ENCODE measurements at places on chromosomes 12 and 14.
A peak's percentile ranks its signal among the peaks of the same experiment; 100 is the strongest.

GRCh38 chr12:3097186-3097804 is 20.1 kb downstream of the TSPAN9 start:
- no peak for DNase-seq

DNA sequence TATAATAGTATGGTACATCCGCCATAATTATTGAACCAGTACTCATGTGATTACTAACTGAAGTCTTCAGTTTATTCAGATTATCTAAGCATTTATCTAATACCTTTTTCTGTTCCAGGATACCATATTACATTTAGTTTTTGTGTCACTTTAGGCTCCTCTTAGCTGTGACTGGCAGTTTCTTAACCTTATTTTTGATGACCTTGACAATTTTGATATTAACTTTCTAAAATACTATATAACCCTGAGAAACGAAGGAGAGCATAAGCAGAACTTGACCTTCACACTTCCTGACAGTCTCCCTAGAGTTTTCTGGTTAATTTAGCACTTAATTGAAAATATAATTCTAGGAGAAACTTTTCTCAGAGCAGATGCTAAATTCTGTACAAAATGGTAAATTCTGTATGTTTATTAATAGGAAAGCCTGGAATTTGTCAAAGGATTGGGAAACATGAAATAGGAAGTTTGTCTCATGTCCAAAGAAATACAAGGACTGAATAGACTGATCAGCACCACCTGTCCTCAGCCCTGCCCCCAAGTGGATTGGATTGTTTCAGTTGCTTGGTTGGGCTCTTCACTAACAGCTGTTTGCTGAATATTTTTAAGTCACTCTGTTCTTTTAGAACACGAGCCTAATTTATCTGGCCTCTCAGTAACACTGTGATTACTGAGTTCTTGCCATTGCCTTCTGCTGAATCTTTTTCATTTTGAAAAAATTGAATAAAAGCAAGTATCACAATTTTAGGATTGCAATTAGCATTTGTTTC is 6.0 kb downstream of the BICDL1 start:
- DNase-seq: no peak

DNA sequence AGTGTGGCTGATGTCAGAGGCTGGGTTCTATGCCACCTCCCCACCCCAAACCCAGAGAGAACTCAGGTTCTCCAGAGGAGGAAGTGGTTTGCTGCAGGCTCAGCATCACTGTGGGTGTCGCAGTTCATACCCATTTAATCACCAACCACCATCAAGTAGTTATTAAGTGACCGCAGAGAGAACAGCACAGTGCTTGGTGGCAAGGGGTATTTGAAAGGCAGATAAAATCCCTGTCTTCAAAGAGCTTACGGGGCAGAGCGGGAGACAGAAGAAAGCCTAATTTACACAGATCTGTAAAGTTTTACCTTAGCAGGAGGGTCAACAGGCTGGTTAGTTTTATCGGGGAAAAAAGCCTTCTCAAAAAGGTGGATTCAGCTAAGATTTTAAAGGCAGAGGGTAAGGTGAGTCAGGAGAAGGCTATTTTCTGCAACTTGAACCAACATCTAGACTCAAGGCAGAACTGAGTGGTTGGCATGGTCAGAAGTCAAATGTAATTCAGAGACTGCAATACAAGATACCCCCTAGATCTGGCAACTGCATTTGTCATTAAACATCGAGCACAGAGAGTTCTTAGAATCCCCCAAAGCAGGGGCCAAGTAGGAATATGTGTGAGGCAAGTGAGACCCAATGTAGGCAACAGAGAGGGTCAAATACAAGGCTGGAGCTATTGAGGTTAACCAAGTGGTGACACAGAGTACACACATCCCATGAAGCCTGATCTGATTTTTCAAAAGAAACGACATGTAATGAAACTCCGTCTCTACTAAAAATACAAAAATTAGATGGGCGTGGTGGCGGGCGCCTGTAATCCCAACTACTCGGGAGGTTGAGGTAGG is 13.2 kb downstream of the PXN start:
- no peak for DNase-seq

GRCh38 chr12:104347374-104348075 is 44.0 kb downstream of the EID3 start:
- DNase-seq: peak; percentile 26

GRCh38 chr14:68939893-68940613 is 39.0 kb downstream of the ACTN1 start:
- peak; percentile 49 for DNase-seq

DNA sequence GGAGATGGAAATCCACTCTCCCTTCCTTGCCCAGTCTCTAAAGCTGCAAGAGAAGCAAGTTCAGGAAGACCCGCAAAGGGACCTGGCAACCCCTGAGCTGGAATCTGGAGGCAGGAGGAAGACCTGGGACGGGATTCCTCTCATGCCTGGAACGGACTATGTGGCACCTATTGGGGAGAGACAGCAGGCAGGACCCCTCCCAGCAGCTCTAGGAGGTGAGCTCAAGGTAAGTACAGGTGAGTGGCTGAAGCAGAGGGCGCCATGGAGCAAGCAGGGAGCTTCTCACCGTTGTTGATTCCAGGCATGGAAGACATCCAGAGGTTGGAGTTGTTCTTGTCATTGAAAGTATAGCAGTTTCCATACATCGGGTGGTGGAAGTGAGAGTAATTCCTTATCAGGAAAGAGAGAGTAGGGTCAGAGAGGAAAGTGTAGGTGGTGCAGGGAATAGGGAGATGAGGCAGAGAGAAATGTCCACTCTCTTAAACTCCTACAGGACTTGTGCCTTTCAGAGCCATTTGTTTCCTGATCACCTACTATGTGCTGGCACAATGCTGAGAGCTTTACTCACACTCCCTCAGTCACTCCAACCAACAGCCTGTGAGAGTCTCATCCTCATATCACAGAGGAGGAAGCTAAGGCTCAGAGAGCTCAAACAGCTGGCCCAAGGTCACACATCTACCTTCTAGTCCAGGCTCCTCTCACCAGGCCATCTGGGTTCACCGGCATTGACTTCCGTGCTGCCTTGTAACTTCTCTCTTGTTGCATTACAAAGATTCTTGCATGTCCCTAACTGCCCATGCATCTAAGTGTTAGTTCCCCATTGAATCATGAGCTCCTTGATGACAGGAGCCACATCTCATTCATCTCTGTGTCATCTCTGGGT is 13.9 kb upstream of the TNFRSF1A start:
- no peak for DNase-seq

DNA sequence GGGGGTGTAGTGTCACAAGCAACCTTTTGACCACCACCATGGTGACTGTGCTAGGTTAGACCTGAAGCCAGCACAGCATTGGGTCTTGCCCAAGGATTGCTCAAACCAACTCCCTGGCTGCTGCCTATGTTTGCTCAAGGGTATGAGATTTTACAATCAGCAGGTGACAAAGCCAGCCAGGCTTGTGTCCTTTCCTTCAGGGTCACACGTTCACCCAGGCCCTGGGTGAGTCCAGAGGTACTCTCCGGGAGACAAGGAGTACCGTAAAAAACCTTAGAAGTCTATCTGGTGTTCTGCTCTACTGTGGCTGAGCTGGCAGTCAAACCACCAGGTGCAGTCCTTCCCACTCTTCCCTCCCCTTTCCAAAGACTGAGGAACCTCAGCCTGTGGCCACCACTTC is 238.9 kb upstream of the MIS18BP1 start:
- no peak for DNase-seq

DNA sequence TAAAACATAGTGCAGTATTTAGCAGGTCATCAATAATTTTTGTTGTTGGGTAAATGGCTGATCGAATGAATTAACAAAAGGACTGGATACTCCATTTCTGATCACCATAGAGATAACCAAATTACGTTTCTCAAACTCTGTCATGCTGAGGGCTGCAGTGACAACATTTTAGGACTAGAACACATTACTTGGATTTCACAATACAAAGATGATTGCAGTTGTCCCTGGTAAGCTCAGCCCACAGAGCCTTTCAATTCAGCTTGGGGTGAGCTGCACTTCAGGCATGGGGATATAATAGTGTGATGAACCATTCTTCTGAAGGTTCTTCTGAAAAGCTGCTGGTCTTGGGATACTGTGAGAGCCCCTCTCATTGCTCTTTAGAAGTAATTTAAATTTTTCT is 74.3 kb downstream of the FAR2 start:
- no peak for DNase-seq

DNA sequence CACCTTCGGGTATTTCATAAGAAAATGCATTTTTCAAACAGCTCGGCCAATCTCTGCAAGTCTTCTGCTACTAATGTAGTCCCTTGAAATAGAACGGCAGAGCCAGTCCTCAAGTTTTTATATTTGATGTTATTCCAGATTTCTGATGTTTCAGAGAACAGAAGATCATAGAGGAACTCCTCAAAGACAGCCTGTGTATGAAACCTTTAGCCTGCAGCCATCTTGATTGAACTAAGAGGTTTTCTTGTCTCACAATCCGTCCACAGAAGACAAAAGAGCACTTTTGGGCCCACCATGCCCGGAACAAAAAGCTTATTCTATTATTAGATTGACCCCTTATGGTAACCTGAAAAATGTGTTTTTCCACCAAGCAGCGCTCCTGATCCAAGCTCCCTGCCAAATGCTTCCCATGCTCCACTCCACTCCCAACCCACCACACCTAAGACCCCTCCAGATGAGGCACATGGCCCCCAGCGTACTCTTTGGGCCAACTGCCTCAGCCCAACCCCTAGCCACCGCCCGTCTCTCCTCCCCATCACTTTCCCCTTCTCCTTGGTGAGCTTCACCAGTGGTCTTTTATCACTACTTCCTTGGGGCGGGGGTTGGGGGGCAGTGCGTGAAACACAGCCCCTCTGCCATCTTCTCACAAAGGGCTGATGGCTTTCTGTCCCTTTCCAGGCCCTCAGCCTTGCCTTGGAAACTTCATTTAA is 175.8 kb downstream of the CALM1 start:
- no peak for DNase-seq

DNA sequence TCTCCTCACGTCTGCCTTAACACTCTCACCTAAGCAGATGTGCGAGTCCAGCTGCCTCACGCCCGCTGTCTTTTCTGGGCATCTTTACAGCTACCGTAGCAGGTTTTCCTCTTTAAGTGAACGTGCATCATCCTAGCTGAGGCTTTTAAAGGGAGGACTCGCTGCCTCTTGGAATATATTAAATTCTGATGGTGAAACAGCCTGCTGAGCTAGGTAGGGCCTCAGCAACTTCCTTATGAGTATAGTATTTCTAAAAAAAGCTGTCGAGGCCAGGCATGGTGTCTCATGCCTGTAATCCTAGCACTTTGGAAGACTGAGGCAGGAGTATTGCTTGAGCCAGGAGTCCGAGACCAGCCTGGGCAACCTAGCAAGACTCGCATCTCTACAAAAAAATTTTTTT is 32.2 kb downstream of the TESC start:
- DNase-seq: no peak

- no peak for DNase-seq
These were observed 43.0 kb downstream of the NGB start for GRCh38 chr14:77228056-77228455.

DNA sequence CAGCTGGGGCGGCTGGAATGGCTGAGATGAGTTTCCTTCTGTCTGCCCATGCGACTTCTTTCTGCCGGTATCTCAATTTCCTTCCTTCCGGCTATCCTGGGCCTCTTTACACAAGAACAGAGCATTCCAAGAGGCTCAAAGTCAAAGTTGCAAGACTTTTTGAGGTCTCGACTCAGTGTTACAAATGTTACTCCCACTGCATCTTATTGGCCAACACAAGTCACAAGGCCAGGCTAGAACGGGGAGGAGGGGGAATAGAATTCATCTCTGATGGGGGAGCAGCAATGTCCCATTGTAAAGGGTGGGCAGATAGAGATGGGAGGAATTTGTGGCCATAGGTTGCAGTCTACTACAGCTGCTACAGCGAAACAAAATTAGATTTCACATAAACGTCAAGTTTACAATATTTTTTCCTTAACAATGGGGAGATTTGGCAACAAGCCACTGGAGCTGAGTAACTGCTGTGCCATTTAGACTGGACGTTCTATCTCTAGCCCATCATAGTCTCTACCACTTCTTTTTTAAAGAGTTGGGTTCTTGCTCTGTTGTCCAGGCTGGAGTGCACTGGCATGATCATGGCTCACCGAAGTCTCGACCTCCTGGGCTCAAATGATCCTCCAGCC is 9.5 kb upstream of the NYNRIN start:
- no peak for DNase-seq

- DNase-seq: no peak
These were observed 34.2 kb upstream of the PRMT8 start for GRCh38 chr12:3456809-3457208.

DNA sequence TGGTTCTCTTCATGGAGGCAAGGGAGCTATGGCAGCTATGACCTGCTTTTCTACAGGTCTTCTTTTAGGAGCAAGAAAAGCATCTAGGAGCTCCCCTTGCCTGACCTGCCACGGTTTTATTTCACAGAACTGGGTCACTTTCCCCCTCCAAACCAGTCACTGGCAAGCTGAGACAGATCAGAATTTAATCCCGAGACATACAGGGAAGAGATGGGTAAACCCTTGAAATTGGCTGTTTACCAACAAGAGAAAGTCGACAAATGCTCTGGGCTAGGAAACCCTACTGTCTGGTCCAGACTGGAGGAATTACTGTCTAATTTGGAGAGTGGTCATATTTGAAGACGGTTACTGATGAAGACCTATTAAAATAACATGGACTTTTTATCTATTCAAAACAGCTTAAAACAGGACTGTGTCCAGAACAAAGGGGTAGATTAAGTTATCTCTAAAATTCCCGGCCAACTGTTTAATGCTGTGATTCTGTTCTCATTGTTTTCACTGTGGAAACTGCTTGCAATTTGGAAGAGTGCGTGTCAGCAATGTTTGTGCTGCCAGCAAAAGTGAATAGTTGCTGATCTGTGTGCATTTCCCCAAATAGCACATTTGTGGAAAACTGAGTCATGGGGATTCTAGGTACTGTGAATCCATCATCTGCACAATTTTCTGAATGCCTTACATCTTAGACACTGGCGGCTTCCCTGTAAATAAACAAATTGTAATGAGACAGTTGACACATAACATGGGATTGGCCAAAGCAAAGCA is 73.4 kb upstream of the EEA1 start:
- DNase-seq: peak; percentile 39

GRCh38 chr12:12011880-12012260 is 58.9 kb upstream of the BCL2L14 start:
- DNase-seq: no peak

GRCh38 chr12:79058342-79058741 is 193.8 kb downstream of the SYT1 start:
- peak; percentile 24 for DNase-seq

GRCh38 chr14:100341301-100342031 is 18.3 kb downstream of the SLC25A47 start:
- peak; percentile 31 for DNase-seq

DNA sequence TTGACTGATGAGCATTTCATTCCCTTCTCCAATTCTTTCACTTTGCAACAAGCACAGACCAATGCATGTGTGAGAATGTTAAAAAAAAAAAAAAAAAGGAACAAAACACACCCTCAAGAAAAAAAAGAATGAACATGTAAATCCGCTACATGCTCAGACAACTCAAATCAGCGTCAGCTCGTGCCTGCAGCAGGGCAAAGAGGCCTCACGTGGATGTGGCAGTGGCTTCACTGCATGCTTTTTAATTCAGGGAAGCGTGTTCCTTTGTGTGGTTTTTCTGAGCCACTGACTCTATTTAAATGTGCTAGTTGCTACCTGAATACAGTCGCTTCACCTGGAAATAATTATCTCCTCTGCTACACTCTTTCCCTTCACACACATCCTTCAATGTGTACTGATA is 55.1 kb downstream of the PPP1R36 start:
- DNase-seq: peak; percentile 79

Data from epithelial cell of prostate (primary cell).